Tibial artery (tissue), 4 donors: ENCODE measurements at places on chromosomes 12 and 14.

DNA sequence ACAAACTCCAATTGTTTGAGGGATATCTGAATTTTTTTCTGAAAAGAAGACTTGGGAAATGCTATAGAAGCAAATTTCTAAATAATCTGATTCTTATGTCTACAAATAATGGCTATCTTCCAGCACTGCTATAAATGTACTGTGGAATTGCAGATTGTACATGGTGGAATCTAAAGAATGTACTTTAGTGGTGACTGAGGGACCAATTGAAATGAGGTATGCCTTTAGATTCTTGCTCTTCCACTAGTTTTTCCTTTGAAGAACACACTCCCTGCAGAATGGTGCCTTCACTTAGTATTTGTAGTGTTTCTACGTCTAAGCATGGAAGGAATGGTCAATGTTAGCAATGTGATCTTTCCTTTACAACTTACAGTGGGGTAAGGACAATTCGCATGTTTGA is 11.7 kb upstream of the PRB4 start:
- no peaks in the 10 kb centered on the region for H3K27me3 ChIP-seq
- H3K4me3 ChIP-seq = no peak overlapping the region
- no peaks in the 10 kb centered on the region for H3K36me3 ChIP-seq
- no peak overlapping the region for H3K27ac ChIP-seq
- DNase-seq = no peak
- no peaks in the 10 kb centered on the region for H3K4me1 ChIP-seq

- H3K4me3 ChIP-seq = no peak overlapping the region
- H3K4me1 ChIP-seq = no peaks in the 10 kb centered on the region
- no peaks in the 10 kb centered on the region for H3K36me3 ChIP-seq
- no peak for DNase-seq
These were observed 188.0 kb downstream of the MON2 start for GRCh38 chr12:62654326-62655241.

DNA sequence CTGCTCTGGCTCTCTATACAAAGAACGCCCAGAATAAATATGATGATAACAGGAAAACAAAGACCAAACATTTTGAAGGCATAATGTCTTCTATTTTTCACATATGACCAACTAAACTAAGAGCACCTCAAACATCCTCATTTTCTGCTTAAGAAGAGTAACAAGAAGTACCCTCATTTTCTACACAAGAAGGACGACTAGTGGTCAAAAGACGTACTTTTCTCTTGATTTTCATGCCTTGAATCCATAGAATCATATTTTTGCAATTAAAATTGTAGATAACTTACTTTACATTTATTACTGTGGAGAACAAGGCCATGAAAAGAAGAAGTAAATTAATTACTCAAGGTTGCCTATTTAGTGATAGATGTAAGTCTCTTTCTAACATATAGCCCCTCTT is 358.6 kb downstream of the DUSP6 start:
- H3K27me3 ChIP-seq = no peaks in the 10 kb centered on the region
- no peaks in the 10 kb centered on the region for H3K4me1 ChIP-seq
- no peak overlapping the region for H3K27ac ChIP-seq
- H3K36me3 ChIP-seq = no peaks in the 10 kb centered on the region
- H3K4me3 ChIP-seq = no peak overlapping the region

DNA sequence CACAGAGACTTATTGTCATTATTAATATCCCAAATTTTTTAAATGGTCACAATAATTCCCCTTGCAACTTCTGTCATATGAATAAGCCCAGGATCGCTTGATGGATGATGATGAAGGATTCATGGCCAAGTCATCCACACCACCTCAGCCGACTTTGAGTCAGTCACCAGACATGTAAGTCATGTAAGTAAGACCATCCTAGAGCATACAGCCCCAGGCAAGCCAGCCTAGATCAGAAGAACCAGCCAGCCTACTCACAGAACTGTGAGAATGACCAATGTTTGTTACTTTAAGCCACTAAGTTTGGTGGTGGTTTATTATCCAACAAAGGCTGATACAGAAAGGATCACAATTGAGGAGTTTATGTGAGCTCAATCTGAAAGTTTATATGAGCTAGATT is 341.8 kb downstream of the NRXN3 start:
- no peaks in the 10 kb centered on the region for H3K27me3 ChIP-seq
- no peak overlapping the region for H3K4me3 ChIP-seq
- H3K36me3 ChIP-seq = no peaks in the 10 kb centered on the region
- no peaks in the 10 kb centered on the region for H3K4me1 ChIP-seq
- H3K27ac ChIP-seq = no peak overlapping the region
- DNase-seq = no peak

GRCh38 chr12:68169213-68169889 is 9.8 kb upstream of the IFNG start:
- no peak overlapping the region for H3K27ac ChIP-seq
- H3K36me3 ChIP-seq = no peaks in the 10 kb centered on the region
- no peaks in the 10 kb centered on the region for H3K27me3 ChIP-seq
- no peaks in the 10 kb centered on the region for H3K4me1 ChIP-seq
